ENCODE measurements at places on chromosomes 6 and 20.

DNA sequence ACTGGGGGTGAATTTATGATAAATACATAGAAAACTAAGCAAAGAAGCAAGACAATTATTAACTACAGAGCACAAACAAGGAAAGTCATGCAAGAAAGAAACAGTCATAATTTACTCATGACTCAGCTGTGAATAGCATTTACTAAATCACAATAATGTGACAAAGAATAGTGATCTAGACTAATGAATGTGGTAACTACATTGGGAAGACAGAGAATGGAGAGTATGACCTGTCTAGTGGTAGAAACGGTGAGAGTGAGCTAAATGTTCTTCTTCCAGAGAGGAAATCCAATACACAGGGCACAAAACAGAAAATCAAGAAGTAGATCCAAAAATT is 153.5 kb upstream of the DST start:
- DNase-seq: no peak

DNA sequence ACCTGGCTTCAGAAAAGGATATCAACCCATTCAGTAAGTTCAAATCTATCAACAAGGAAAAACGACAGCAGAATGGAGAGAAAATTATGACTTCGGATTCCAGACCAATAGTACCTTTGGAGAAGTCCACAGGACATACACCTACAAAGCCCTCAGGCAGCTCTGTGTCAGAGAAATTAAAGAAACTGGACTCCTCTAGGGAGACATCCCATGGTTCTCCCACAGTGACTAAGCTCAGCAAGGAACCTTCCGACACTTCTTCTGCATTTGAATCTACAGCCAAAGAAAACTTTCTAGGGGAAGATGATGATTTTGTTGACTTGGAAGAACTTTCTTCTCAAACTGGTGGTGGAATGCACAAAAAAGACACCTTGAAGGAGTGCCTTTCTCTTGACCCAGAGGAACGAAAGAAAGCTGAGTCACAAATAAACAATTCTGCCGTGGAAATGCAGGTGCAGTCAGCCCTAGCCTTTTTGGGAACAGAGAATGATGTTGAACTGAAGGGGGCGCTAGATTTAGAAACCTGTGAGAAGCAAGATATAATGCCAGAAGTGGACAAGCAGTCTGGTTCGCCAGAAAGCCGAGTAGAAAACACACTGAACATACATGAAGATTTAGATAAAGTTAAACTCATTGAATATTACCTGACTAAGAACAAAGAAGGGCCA is 67.4 kb upstream of the HINT3 start:
- no peak for DNase-seq

GRCh38 chr6:19327241-19327640 is 509.9 kb upstream of the ID4 start:
- DNase-seq: no peak

- DNase-seq: no peak
Measured at GRCh38 chr6:154234019-154234772, 122.4 kb downstream of the IPCEF1 start.

DNA sequence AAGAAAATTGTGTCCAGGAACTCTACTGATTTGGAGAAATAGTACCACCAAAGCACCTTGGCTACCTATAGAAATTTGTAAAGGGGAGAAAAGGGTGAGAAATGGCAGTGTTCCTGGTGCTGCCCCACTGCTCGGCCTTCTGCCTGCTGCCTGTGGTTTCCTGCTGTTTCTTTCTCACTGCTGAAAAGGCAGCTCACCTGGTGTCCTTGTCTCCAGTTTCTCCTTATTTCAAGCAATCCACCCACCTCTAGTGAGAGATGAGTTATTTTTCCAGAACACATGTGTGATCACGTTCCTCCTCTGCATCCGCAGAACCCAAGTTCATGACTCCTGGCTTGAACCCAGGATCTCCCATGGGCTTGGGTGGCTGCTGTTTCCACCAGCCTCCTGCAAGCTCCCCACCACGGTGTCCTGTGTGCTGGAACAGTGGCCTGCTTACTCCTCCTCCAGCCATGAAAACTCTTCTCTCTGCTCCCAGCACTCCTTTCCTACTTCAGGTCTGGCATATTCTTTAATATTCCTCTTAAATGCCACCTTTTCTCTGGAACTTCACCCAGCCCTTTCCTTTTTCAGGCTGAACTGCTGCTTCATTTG is 48.9 kb downstream of the ELOVL2 start:
- DNase-seq: no peak

- DNase-seq: no peak
Measured at GRCh38 chr20:8587810-8588209, 455.7 kb downstream of the PLCB1 start.

- no peak for DNase-seq
Measured at GRCh38 chr20:25039697-25040437, 18.1 kb downstream of the ACSS1 start.

DNA sequence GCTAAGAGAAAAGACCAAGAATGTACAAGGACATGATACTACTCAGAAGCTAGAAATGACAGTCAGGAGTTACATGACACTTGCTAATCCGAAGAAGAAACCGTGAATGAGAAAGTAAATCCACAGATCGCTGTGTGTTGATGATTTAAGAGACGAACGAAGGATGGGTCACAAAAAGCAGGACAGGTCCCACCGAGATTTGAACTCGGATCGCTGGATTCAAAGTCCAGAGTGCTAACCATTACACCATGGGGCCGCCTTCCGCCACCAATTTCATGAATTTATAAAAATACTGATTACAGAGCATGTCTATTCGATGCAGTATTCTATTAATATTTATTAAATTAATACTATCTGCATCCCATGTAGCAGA is 54.0 kb upstream of the BTN3A2 start:
- DNase-seq: no peak

- peak; percentile 30 for DNase-seq
Measured at GRCh38 chr6:159252955-159253508, 83.8 kb downstream of the FNDC1 start.

- DNase-seq: no peak
Measured at GRCh38 chr6:105981002-105981887, 104.9 kb upstream of the PRDM1 start.

- no peak for DNase-seq
Measured at GRCh38 chr6:160131636-160132296, 10.2 kb downstream of the SLC22A1 start.

DNA sequence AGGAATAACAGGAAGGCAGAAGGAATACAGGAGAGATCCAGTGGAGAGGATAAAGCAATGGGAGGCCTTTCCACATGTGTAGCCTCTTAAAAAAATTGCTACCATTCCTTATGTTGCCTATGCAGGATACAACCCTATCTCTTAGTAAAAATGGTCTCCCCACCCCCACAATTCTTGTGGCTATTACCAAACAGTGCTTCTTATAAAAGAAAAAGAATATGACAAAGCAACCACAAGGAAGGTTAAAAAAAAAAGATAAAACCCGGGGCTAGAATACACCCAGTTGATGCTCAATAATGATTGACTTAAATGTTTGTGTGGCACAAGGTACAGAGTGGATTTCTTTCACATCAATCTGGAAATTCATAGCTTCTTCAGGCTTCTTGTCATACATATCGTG is 250.9 kb downstream of the HIVEP2 start:
- DNase-seq: no peak

DNA sequence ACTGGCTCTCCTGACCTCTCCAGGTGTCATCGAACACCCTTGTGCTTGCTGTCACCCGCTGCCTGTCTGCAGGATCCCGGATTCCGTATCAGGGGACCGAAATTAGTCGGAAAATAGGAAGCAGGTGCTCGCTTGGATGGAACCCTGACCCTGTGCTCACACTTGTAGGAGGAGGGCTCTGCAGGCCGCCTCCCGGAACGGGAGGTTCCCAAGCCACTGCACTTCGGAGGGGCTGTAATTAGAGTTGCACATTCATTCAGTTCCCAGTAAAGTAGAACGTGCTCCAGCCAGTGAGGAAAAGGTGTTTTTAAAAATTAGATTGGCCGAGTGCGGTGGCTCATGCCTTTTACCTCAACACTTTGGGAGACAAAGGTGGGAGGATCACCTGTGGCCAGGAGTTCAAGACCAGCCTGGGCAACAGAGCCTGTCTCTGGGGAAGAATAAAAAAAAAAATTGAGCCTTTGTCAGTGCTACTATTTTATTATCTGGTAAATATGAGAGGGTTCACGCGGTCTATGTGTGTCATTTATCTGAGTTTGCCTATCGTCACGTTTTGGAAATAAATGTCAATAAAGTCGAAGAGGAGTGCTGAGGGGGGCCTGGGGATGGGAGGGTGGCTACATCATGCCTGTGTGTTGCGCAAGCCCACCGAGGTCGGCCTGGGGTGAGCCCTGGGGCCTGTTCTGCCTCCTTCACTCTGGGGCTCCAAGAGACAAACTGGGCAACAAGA is 1.5 kb upstream of the GMEB2 start:
- DNase-seq: no peak

GRCh38 chr6:30883685-30884520 is at the start of gene DDR1:
DDR1 (plus strand) TSS chr6:30884519; CDS start chr6:30888730, 4,211 bp downstream.
- no peak for DNase-seq

DNA sequence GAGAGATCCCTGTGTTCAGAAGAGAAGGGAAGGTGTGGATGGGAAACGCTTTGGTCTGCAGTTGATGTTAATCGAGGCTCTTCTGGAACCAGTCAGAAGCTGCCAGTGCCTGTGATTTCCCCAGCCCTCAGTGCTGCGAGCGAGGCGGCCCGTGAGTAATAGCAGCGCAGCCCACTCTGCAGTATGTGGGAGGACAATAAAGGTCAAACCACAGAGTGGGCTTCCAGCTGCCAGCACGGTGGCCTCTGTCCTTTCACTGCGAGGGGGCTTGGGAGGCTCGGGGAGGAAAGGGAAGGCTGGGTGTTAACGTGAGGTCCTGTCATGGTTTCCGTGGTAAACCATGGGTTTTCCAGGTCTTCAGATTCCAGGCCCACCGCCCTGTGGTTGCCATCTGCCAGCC is 32.3 kb upstream of the TAGAP start:
- no peak for DNase-seq

DNA sequence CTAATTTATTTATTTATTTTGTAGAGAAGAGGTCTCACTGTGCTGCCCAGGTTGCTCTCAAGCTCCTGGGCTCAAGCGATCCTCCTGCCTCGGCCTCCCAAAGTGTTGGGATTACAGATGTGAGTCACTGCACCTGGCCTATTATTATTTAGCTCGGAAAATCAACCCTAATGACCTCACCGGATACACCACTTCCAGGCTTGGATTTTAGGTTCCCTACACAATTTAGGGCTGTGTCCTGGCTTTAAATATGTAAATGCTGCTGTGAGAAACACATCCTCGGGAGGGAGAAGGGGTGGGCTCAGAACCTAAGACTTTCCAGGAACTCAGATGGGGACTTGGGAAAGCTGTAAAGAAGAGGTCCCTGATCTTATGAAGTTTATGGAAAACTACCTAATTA is 51.0 kb upstream of the SLC32A1 start:
- no peak for DNase-seq

DNA sequence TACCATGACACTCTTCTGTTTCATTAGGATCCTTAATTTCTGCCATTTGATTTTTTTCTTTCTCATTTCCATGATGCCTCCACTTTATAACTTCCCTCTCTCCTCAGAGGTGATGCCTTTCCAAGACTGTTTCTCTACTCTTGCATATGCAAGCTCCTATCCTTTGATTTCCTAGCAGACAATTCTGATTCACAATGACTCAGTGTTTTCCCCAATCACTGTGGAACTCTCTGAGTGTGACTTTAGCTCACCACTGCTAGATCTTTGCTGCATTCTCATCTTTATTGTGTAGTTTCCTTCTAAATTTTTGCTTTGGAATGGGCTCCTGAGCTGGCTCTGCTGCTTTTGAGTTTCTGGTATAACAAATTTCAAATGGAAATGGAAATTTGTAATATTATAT is 184.9 kb downstream of the TINAG start:
- DNase-seq: no peak

- no peak for DNase-seq
Measured at GRCh38 chr6:15132854-15133670, 112.8 kb upstream of the JARID2 start.

- DNase-seq: no peak
Measured at GRCh38 chr6:134347885-134348805, 30.2 kb upstream of the SGK1 start.

- DNase-seq: no peak
Measured at GRCh38 chr6:72974276-72974675, 251.0 kb downstream of the KHDC1L start.

- DNase-seq: no peak
Measured at GRCh38 chr6:20379231-20379630, 22.4 kb upstream of the E2F3 start.

GRCh38 chr20:13249118-13249797 is 28.2 kb downstream of the ISM1 start:
- no peak for DNase-seq
